ENCODE measurements at places on chromosomes 3 and 15. TPM values are rescaled to one million over a fixed set of nuclear protein-coding genes. Genes with fewer than 3 reads are reported as not detected.

Gene ISG20
- under 0.01 TPM for total RNA-seq

Gene SLC28A2
- total RNA-seq: not detected

Gene KNG1
- not detected for total RNA-seq

Gene LTK
- 0.23 TPM for total RNA-seq

Gene ATP10A
- total RNA-seq: 1.8 TPM

Gene LRRC49
- 133 TPM for total RNA-seq

Data from diencephalon (tissue), 1 donor.